ENCODE measurements at places on chromosomes 16 and 17.
A peak's percentile ranks its signal among the peaks of the same experiment; 100 is the strongest.

- no peak for DNase-seq
Observed at GRCh38 chr17:15998031-15998562, 1.4 kb downstream of the ZSWIM7 start.

GRCh38 chr17:31481783-31482081 lies 90.3 kb downstream of the RAB11FIP4 start:
- no peak for DNase-seq

- no peak for DNase-seq
Observed at GRCh38 chr17:56110463-56111135, 42.7 kb upstream of the ANKFN1 start.

- no peak for DNase-seq
Observed at GRCh38 chr16:68833251-68833650, 10.1 kb upstream of the TANGO6 start.

- peak; percentile 82 for DNase-seq
Observed at GRCh38 chr17:1390432-1391367, 9.3 kb downstream of the YWHAE start.

- DNase-seq, result no peak
Observed at GRCh38 chr17:39757931-39758873, 20.5 kb downstream of the GRB7 start.

- no peak for DNase-seq
Observed at GRCh38 chr16:80233097-80233835, 307.5 kb upstream of the DYNLRB2 start.

- DNase-seq, result no peak
Observed at GRCh38 chr16:85138825-85139627, 26.8 kb upstream of the CIBAR2 start.

- DNase-seq, result peak; percentile 18
Observed at GRCh38 chr16:86892509-86892908, 314.2 kb downstream of the FOXL1 start.

DNA sequence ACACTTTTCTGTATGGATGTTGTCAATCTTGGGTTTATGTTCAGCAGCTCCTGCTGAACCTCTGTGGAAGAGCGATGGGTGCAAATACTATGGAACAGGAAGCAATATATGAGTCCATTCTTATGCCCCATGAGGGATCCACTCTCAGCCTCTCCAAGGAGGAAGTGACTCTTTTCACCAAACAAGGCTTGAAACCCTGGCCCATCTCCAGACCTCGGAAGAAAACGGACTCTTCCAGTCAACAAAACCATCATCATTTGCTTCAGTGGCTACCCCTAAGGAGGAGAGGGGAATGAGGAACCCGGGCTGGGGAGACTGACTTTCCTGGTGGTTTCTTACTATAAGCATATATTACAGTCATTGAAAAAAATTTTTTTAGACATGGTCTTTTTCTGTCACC lies 206.2 kb downstream of the AXIN2 start:
- peak; percentile 5 for DNase-seq

DNA sequence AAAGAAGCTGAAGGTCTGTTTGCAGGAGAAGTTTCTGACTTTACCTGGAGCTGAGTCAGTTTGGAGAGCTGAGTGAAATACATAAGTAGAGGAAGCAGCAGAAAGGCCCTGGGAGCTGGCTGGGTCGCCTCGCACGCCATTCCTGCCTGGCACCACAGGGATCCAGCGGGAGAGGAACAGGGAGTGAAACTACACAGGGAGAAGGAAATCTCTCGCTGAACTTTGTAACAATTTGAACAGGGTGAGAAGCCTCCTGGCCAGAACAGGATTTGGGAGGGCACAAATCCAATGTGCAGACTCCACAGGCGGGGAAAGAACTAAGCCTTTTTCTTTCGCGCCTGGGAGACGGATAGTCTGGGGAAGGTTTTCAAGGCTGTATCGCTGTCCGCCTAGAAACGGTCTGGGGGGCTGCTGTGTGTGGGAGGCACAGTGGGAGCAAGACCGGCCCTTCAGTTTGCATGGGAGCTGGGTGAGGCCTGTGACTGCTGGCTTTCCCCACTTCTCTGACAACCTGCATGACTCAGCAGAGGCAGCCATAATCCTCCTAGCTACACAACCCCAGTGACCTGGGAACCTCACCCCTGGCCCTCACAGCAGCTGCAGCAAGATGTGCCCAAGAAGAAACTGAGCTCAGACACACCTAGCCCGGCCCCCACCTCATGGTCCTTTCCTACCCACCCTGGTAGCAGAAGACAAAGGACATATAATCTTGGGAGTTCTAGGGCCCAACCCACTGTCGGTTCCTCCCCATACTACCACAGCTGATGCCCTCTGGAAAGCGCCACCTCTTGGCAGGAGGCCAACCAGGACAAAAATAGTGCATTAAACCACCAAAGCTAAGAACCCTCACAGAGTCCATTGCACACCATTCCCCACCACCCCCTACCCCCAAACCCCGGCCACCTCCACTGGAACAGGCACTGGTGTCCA lies 778.6 kb downstream of the KCNJ2 start:
- DNase-seq, result no peak

- no peak for DNase-seq
Observed at GRCh38 chr17:28597606-28598383, 1.0 kb downstream of the SPAG5 start.

DNA sequence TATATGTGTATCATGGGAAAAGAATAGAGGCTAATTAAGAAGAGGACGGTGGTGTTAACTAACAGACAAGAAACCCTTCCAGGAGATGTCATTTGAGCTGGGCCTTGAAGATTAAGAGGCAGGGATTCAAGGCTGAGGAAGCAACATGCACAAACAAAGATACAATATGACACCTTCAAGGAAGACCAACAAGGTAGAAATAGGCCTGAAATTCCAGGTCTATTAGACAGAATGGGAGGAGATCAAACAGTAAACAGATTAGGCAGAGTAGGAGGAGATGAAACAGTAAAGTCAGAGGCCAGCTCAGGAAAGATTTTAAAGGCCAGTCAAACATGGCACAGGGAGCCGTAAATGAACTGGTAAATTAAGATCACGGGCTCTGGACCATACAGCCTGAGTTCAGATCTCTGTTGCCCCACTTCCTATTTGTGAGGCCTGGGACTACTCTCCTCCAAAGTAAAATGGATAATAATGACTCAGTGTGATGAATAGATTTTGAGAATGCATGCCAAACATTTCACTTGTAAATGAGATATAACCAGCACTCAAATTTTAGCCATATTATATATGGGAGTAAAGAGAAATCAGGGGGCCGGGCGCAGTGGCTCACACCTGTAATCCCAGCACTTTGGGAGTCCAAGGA lies 38.9 kb downstream of the USP31 start:
- DNase-seq, result peak; percentile 15

DNA sequence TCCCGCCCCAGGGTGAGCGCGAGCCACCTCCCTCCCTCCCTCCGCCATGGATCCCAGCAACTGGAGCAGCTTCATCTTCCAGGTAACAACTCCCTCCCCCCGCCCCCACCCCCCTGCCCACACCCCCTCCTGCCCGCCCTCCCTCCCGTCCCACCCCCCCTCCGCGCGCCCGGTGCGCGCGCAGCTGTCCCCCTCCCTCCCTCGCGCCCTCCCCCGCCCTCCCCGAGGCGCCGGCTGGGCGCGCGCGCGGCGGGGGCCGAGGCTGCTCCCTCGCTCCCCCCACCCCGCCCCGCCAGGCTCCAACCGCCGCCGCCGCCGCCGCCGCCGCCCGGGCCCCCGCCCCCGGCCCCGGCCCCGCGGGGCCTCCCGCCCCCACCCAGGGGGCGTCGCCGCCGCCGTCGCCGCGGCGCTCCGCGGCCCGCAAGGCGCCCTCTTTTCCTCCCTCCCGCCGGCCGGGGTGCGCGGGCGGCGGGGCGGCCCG lies at the start of gene MAZ:
TSS of gene MAZ (plus strand) at position 431 of the 481 bp plus-strand sequence. CDS start 173 bp downstream, outside the sequence.
- no peak for DNase-seq

GRCh38 chr16:30710971-30711370 lies 12.0 kb downstream of the SRCAP start:
- DNase-seq, result no peak

DNA sequence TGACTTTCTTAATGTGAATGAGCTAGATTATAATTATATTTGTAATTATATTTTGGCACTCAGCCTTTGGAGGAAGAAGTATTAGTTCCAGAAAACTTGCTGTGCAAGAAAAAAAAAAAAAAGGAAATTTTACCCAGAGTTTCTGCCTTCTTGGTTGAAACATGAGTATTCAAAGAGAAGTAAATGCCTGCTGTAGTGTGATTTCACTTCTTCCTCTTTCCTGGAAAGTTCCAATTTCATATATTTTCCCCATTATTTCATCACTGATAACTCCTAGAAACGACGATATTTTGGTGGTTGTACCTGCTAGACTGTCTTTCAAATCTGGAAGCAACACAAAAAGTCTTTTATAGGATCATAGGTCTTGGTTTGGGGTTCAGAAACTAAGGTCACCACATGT lies 20.4 kb upstream of the MPHOSPH6 start:
- no peak for DNase-seq

GRCh38 chr16:67644038-67644437 lies 906 bp upstream of the CARMIL2 start:
- DNase-seq, result no peak

GRCh38 chr16:81600275-81600674 lies 155.7 kb downstream of the CMIP start:
- DNase-seq, result peak; percentile 80

DNA sequence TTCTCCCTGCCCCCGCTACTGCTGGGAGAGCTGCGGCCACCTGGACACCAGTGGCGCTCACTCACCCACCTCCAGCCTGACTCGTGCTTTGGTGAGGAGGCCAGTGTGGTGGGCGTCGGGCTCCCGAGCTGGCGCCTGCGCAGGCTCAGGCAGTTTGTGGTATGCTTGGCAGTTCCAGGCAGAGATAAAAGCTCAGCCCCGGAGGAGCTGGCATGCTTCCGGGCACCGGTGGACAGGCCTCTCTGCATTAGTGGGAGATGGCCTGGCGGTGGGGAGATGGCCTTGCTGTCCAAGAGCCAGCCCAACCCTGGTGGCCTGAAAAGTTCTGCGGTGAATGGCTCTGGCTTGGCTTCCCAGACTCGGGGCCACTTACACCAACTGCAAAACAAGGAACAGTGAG lies 4.1 kb downstream of the ADGRG1 start:
- DNase-seq, result no peak

DNA sequence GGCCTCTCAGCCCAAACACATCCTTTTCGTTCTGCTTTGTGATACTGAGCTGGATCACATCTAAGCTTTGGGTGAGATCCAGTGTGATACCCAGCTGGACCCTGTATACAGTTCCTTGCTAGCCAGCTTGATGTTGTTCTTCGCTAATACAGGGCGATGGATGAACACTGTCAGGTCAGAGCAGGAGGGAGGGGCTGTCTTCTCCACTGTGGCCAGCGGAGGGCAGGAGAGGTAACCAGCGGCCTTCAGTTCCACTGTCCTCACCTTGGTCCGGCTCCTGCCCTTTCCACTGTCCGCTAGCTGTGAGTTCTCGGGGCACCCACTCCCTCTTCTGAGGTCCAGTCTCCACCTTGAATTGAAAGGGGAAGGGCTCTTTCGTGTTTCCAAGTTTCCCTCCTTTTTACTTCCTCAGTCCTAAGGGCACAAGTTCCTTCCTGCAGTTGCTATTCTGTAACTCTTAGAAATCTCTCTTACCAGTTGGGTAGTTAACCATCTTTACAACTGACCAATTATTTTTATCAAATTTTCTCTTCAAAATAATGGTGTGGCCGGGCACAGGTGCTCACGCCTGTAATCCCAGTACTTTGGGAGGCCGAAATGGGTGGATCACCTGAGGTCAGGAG lies 3.0 kb upstream of the ZNF213 start:
- peak; percentile 41 for DNase-seq

DNA sequence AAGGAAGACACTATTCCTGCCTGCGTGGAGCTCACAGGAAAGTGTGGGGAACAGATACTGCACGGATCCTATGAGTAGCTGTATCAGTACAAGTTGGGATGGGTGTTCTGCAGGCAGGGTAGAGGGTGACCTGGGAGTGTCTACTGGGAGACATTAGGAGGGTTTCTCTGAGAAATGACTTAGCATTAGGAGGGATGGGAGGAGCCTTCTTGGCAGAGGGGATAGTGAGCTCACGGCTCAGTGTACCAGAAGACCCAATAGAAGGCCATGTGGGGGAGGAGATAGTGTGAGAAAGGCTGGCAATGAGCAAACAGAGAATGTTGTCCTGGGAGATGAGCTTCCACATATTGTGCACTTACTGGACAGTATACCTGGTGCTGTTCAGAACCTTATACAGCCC lies 109.1 kb downstream of the MSI2 start:
- DNase-seq, result peak; percentile 60

DNA sequence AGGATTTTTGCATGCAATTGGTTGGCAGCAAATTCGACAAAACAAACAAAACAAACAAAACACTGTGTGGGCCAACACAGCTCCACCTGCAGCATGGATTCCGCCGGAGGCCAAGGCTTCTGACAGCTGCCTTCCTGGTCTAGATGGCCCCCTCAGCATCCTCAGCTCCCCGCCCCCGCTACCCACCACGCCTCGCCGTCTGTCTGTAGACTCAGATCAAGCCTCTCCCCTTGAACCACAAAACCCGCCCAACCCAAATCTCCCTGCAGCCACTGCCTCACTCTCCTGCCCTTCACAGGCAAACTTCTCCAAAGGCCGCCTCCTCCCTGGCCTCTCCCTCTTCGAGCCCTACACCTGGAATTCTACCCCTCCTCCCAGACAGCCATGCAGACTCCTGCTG lies 57.9 kb downstream of the RTN4RL1 start:
- DNase-seq, result no peak

DNA sequence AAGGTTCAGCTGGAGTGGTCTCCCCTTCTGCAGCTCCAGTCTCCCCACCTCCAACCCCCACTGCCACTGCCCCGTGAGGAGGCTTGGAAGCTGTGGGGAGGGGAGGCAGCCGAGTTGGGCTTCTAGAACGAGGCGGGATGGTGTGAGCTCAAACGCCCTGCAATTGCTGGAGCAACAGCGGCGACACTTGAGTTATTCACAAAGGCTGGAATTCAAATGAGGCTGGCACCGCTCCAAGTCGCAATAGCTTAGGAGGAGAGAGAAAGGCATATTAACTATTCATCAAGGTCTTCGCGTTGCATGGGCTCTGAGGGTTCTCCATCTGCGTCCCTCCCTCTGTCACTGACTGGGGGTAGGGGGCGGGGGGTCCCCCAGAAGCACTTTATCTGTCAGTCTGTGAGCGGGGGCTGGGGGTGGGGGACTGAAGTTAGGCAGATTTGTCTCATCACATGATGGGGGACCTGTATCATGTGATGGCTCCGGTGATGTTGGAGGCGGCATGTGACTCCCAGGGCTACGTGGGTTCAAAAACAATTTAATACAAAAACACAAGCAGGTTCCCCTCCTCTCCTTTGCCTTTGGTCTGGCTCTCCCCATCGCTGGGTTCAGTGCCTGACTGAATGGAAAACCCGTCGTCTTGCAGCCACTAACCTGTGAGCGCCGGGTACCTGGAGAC lies 70.5 kb downstream of the RBBP6 start:
- DNase-seq, result peak; percentile 63

- no peak for DNase-seq
Observed at GRCh38 chr17:73938706-73939105, 264.8 kb upstream of the RPL38 start.
